ENCODE measurements at places on chromosomes 12 and 14.

GRCh38 chr14:103545915-103546651, 16.4 kb downstream of the BAG5 start:
- DNase-seq: no peak

DNA sequence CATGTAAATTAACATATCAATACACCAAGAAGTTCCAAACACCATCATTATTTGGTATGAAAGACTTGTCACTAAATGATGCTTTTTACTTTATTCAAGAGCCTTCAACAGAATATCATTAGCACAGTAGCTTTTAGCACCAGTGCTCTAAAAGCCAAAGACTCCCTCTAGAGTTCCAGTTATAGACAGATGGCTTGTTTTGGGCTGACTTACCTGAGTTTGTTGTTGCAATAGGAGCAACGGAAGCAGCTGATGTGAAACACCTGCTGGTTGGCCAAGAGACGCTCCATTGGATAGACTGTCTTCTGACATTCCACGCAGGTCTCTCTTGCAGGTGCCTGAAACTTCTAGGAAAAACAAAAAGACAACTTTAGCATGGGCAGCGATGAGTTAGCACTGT, 14.5 kb upstream of the CERS5 start:
- DNase-seq: no peak

- no peak for DNase-seq
Measured at GRCh38 chr14:105023791-105024480, 3.1 kb upstream of the CDCA4 start.

DNA sequence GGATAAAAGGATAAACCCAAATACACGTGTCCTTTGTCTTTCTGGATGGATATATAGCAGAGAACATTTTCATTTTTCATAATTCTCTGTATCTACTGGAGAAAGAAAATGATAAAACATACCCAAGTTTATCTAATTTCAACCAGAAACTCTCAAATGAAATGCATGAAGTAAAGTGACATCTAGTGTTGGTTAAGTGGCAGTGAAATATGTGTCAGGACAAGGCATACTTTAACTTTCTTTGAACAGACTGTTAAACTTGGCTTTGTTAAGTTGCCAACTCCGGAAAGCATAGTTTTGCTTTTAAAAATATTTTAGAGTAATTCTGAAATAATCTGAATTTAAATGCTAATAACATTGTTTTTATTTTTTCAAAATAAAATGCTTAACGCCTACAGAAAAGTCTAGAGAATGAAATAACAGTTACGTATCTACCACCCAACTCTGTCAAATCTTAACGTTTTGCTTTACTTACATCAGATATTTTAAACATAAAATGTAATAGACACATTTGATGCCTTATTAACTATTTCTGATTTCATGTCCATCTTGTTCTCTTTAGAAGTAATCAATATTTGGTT, 25.2 kb upstream of the NTN4 start:
- no peak for DNase-seq

GRCh38 chr14:84006643-84007155, 1523.2 kb upstream of the FLRT2 start:
- DNase-seq: no peak

DNA sequence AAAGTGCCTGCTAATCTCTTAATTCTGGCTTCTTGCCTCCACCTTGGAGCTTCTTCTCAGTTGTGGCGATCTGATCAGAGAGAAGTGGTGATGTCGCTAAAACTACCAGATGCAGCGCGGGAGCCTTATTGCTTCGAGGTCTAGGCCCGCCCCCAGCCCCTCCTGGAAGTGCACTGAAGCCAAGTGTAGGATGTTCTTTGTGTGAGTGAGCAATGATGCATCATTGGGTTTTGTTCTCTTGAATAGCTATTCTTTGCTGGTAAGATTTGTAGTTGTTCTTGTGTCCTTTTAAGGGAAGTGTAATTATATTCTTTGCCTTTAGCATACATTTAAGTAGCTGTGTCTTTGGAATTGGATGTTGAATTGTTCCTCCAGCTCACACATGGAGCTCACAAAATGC, 35.8 kb downstream of the MTHFD1 start:
- DNase-seq: no peak

DNA sequence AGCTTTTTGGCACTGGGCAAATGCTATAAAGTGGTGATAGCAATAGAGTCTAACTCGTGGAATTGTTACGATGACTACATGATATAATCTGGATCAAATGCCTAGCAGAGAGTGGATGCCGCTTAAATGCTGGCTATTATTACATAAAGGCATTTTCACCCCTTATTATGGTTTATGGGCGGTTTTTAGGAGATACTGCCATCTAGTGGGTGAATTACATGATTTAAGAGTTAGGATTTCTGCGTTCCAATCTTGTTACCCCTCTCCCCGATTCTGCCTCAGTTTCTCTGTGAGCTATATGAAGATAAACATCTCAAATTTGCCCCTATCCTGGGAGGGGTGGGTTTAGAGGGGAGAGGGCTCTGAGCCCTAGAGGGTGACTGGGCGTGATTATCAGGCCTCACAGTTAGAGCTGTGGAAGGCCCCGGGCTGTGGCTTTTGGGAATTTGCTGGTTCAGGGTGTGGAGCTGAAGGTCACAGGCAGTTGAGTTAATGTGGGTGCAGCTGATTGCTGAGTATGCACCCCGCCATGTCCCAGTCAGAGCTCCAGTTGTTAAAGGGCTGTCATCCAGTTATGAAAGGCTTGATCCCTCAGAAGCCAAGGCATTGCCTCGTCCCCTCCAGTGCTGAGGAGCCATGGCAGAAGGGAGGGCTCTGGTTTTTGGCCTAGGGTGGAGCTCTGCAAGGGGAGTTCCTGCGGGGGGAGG, 14.4 kb downstream of the CLSTN3 start:
- no peak for DNase-seq

- DNase-seq: no peak
Measured at GRCh38 chr12:98126637-98127335, 388.6 kb upstream of the TMPO start.
